ENCODE measurements at places on chromosomes 16 and 17.

GRCh38 chr17:44324092-44324570, 492 bp downstream of the SLC25A39 start:
- DNase-seq = no peak

DNA sequence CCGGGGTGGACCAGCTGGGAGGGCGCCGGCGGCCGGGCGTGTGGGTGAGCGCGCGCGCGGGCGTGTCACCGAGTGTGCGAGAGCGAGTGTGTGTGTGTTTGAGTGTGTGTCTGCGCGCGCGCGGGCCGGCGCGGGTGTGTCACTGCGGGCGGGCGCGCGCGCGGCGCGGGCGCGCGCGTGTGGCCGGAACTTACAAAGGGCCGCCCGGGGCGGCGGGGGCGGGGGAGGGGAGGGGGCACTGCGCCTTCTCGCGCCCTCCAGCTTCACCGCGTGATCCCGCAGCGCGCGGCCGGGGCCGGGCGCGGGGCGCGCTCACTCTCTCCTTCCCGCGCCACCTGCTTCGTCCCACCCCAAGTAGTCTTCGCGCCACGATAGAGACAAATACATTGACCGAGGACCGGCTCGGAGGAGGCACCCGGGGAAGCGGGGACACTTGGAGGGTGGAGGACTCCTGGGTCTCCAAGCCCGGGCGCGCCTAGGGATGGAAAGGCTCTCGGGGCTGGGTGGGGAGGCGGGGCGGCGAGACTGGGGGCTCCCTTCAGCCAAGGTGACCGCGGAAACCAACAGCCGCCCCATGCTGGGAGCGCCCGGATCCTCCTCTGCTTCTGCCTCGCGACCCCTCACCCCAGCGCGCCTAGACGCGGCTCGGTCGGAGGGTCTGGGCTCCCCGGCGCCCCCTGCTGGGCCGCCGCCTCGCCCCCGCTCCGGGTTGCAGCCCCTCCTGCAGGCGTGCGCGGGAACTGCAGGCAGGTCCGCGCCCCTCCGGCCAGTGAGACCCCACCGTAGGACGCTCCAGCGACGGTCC, at the start of gene SRCIN1:
TSS of gene SRCIN1 (minus strand) at position 112 of the 805 bp plus-strand sequence. CDS start 247 bp downstream, outside the sequence.
- no peak for DNase-seq

DNA sequence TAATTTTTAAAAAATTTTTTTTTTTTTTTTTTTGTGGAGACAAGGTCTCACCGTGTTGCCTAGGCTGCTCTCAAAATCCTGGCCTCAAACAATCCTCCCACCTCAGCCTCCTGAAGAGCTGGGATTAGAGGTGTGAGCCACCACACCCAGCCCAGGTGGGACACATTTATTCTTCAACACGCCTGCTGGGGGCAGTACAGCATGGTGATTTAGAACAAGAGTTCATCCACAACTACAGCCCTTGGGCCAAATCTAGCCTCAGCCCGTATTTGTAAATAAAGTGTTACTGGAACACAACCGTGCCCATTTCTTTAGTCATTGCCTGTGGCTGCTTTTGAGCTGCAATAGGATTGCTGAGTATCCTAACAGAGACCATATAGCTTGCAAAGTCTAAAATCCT, 92.8 kb downstream of the KATNIP start:
- no peak for DNase-seq

DNA sequence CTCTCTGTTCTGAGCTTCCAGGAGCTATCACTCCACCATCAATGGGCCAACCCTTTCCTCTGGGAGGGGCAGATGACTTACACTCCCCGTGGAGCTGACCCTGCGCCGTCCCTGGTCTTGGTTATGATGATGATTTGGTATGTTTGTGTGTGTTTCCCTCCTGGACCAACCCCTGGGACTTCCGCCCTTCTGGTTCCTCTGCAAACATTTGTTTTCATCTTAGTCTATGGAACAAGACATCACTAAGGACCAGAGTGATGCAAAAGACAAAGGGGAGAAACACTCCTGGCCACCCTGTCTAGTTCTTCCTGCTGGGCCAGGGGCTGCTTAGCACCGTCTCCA, 13.7 kb downstream of the CBX4 start:
- no peak for DNase-seq

GRCh38 chr17:80146121-80147034, 550 bp downstream of the EIF4A3 start:
- no peak for DNase-seq

DNA sequence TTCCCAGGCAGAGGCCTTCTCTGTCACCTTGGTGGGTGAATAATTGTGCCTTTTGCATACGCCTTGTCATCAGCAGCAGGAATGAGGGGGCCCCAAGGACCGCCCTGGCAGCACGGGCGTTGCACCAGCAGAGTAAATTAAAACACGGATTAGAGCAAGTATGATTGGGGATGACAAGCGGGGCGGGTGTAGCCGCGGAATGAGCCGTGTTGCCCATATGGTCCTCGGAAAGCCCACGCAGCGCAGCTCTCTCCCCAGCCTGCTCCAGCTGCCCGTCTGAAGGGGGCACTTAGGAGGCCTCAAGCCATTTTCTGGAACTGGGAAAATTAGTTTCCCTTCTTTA, 299.4 kb upstream of the IRX3 start:
- no peak for DNase-seq

- DNase-seq = no peak
Observed at GRCh38 chr17:81834831-81835267, at the start of gene PPP1R27. TSS of gene PPP1R27 (minus strand) at chr17:81835050. CDS start at chr17:81834953, 97 bp downstream.

GRCh38 chr17:43854498-43854897, 7.5 kb downstream of the CD300LG start:
- DNase-seq = no peak

DNA sequence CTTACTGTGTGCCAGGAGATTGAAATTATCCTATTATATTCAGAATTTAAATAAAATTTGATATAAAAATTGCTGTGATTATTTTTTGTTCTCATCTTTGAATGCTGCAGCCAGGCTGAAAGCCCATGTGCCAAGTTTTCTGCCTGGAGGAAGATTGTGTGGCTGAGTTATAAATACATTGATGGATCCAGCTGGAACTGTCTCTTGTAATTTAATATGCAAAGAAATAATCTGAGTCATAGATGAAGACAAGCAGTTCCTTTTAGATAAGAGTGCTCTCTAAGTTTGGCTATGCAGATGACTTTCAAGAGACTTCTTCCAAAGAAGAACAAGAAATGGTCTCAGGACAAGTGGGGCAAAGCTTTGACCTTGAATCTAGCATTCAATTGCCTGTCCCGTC, 871.0 kb downstream of the CDH11 start:
- DNase-seq = no peak

- DNase-seq = no peak
Observed at GRCh38 chr16:57609541-57610401, 18.7 kb upstream of the ADGRG1 start.

Measured in T-helper 9 cell (primary cell).